NCI-H1436 (cell line): ENCODE measurements at places on chromosomes 6 and 20.

GRCh38 chr6:3277251-3277650 lies 18.5 kb downstream of the PSMG4 start:
- DNase-seq = no peak

DNA sequence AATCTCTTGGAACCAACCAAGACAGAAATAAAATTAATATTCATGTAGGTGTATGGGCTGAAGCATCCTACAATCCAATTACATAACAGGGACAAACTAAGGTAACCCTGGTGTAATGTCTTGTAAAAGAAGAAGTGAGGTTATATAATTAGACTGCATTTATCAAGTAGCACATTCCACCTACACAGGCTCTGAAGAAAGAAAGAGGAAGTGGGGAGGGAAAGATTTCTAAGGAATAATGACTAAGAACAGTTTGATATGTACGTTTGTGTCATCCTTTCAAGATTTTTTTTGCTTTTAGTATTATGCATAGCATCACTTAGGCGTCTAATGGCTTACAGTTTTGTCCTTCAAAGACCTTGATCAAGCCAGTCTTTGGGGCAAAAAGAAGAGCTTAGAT lies 139.7 kb downstream of the PLCB1 start:
- no peak for DNase-seq

DNA sequence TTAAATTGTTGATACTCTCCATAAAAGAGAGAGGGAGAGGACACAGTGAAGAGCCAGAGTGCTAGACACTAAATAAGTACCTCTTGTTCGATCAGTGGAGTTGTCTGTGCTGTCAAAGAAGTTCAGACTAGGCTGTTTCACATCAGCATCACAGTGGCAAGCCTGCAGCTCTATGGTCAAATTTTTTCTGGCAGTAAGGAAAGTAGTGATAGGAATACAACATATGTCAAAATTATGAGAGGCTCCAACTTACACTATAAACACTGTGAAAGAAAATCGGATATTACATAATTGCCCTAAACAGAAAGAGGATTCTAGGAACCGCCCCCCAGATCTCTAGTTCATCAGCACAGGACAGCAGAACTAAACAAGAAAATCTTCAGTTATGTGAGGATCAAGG lies 23.1 kb downstream of the DNAH8 start:
- DNase-seq = no peak

GRCh38 chr6:148700741-148701311 lies 46.0 kb upstream of the UST start:
- no peak for DNase-seq
